ENCODE measurements at places on chromosomes 11 and 22.

GRCh38 chr22:22717664-22718063 lies 73.2 kb downstream of the GGTLC2 start:
- no peak for DNase-seq

GRCh38 chr22:27170491-27170890 lies 513.1 kb downstream of the MIAT start:
- DNase-seq: peak; percentile 10

DNA sequence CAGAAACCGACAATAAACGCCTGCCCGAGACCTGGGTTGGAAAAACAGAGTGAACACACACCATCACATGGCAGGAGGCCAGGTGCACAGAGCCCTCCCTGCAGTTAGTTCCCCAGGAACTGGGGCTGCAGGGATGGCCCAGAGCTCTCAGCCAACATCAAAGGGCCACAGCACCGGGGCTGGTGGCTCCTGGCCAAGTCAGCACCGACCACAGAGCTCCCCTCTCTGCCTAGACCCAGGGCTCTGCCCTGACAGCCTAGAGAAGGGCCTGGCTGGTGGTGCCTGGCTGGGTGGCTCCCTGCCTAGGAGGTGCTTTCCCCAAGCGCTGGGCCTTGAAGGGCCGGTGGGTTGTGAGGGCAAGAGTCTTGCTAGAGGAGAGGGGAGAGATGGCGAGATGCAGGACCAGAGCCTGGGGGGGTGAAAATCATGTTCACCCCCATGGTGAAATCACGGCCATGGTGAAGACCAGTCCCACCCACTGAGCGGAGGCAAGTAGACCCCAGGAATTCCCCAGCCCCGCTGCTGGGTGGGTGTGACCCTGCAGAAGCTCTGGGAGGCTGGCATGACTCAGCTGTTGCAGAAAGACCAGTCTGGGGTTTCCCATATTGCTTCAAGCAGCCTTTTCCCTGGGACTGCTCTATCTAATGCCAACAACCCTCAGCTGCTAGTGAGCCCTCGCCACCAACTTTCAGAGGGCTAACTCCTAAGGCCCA lies 7.2 kb upstream of the BID start:
- peak; percentile 50 for DNase-seq

DNA sequence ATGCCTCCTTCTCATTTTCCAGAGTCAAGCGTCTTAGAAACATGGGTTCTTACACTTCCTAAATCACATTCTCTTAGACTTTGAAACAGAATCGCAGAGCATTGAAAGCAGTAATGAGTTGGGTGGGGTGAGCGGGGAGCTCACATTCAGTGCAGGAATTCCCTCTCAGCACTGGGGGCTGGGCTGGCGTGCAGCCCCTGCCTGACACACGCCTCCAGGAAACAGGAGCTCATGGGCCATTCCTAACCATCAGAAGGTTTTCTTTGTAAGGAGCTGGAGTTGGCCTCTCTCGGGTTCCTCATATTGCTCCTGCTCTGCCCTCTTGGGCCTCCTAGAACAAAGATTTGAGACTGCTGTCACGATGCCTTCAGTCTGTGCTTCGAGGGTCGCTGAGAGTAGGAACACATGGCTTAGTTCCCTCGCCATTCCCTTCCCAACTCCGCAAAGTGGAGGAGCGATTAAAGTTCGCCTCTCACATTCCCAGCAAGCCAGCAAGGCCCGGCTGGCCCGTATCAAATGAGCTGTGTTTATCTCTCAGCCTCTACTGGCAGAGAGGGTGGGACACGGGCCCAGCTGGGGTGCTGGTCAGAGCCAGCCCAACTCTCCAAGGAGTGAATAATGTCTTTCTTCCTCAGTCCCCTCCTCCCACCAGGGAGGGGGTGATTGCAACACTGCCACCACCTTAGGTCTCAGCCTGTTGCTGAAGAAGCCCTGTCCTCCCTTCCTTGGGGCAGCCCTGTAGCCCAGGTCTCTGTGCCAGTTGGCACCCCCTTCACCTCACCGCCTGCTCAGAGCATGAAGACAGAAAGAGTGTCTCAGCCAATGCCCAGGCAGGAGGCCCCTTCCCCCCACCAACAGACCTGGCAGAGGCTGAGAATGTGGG lies 10.4 kb downstream of the CHRDL2 start:
- DNase-seq: peak; percentile 22

- DNase-seq: no peak
Measured at GRCh38 chr11:113896156-113896879, 8.3 kb upstream of the HTR3B start.

- DNase-seq: peak; percentile 69
Measured at GRCh38 chr11:16604794-16605388, 133.6 kb upstream of the C11orf58 start.

- DNase-seq: no peak
Measured at GRCh38 chr11:22559416-22559815, 66.2 kb downstream of the FANCF start.

DNA sequence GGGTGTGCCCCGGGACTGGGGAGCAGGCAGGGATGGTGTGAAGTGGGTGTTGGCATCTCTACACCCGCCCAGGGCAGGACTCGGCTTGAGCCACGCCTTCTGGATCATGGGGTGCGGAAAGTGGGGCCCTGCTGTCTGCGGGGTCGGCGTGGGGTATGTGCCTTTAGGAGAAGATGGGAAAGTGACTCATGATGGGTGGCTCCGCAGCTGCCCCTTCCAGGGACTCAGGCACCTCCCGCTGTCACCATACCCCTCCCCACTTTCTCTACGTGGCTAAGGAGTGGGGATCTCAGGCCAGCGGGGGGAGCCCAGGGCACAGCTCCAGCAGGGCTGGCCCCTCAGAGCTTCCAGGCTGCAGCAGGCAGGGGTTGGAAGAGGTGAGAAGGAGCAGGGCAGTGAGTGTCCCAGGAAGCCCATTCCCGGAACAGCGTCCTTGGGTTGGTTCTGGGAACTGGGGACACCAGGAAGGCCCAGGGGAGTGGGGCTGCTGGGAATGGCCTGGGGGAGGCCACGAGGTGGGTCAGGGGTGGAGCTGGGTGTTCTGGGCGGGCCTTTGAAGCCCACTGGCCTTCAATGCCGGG lies 102.9 kb upstream of the FGF3 start:
- DNase-seq: no peak

- DNase-seq: peak; percentile 84
Measured at GRCh38 chr11:13772223-13773046, 104.0 kb downstream of the FAR1 start.

GRCh38 chr11:133740963-133741362 lies 104.3 kb downstream of the SPATA19 start:
- DNase-seq: no peak

DNA sequence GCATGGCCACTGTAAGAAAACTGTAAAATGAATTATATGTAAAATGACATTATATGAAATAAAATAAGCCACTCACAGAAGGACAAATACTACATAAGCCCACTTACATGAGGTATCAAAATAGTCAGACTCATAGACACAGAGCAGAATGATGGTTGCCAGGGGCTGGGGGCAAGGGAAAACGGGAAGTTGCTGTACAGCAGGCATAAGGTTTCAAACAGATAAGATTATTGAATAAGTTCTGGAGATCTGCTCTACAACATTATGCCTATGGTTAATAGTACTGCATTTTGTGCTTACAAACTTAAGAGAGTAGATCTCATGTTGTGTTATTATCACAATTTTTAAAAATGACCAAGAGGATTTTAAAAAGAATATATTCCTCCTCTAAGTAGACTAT lies 32.7 kb upstream of the HEPHL1 start:
- no peak for DNase-seq

DNA sequence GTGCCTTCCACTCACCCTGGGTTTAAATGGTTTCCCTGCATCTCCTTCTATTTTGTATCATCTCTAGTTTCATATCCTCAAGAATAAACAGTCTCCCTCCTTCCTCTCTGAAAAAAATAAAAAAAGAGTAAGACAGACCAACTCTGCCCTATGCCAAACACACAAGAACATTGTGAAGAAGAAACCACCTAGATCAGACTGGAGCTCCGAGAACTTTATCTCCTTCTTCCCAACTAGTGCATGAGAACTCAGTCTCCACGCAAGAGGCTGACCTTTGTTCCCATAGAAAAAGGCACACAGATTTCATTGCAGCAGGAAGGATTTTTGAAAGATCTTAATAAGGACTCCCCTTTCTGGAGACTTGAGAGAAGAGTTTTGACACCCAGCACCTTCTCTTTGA lies 8.7 kb upstream of the PEX26 start:
- no peak for DNase-seq

- no peak for DNase-seq
Measured at GRCh38 chr11:112538534-112539280, 278.0 kb upstream of the PLET1 start.

- no peak for DNase-seq
Measured at GRCh38 chr11:44711787-44712608, 14.8 kb upstream of the TSPAN18 start.

- DNase-seq: no peak
Measured at GRCh38 chr11:70883973-70884623, 368.3 kb downstream of the SHANK2 start.

- no peak for DNase-seq
Measured at GRCh38 chr11:123519055-123519796, 89.2 kb downstream of the GRAMD1B start.

- DNase-seq: peak; percentile 19
Measured at GRCh38 chr11:118628861-118629549, 21.6 kb downstream of the PHLDB1 start.

GRCh38 chr22:38107692-38108515 lies 2.6 kb downstream of the BAIAP2L2 start:
- peak; percentile 55 for DNase-seq

DNA sequence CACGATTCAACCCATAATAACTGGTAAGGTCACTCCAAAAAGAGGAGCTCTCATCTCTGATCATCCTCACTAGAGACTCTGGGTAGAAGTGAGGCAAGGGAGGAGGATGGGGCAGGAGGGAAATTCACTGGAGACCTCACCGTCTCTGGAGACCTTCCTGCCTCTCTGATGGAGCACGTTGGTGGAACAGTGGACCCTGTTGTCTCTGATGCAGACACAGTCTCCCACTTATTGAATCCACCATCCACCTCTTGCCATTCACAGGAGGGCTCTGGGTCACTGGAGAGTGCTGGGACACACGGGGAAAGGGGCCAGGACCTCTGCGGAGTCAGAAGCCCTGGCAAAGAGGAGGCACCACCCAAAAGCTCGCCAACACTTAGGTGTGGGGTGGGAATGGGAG lies 137.6 kb upstream of the SEZ6L start:
- DNase-seq: no peak

GRCh38 chr11:83864412-83865057 lies 578.4 kb upstream of the CCDC90B start:
- no peak for DNase-seq

DNA sequence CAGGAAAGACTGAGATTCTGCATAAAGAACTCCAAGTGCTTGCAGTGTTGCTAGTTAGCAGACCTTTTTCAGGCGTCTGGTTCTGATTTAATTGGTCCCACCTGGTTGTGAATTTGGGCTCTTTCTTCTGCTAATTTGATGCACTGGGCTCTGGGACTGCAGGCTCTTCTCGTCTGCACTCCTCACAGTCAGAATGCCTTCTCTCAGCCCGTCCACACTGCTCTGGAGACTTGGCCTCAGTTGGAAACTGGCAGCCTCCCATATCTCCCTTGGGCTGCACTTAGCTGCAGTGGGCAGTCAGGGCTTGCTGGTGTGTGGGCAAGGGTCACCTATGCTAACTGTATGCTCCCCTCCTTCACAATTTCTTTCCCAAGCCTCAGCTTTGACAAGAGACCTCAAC lies 1.5 kb downstream of the TRIM6 start:
- DNase-seq: no peak

DNA sequence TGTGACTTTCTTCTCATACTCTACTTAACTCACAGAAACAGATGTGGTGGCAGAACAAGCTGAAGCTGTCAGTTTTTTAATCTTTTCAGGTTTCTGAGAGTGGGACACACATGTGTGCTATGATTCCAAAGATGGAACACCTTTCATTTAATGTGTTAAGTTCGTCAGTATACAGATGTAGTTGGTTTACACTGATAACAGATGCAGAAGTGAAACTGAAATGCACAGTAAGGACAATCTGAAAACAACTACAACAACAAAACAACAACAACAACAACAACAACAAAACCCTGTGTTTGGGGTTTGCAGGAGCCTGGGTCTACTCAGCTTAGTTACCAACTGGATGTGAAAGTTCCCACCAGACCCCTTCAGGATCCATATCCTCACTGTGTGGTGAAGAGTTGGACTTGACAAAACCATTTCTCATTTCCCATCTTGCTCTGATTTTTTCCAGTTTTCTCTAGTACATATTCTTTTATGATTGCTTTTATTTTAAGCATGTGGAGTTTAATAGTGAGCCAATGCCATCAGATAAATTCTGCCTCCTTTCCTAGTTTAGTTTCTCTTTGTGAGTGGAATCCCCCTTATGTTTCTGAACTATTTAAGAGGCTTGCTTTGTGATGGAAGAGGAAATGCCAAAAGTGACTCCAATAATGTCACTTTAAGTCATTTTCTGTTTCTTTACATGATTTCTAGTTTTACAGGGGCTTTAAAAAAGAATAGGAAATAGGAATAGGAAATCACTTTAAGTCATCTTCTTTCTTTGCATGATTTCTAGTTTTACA lies 47.8 kb downstream of the ARHGAP42 start:
- DNase-seq: no peak

DNA sequence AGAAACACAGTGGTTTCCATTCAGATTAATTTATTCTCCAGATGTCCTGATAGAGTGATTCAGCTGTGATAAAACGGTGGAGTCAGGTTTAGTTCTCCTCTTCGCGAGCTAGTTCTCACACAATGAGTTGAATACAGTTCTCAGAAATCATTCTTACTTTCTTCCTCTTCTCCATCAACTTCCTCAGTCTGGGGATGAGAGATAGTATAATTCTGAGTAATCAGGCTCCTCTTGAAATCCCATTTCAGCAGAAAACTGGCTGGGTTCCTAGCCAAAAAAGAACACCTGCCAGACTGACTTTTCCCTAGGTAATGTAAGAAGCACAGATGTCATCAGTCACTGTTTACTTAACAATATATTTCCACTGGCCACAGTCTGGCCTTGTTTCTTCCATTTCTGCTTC lies 76.7 kb downstream of the SVIP start:
- peak; percentile 51 for DNase-seq

GRCh38 chr11:2444821-2445745 lies at the start of gene KCNQ1:
Gene KCNQ1 (plus strand): TSS chr11:2445008. CDS start chr11:2445099, 91 bp downstream.
- DNase-seq: no peak

- no peak for DNase-seq
Measured at GRCh38 chr11:65883058-65883761, 3.6 kb downstream of the CTSW start.

DNA sequence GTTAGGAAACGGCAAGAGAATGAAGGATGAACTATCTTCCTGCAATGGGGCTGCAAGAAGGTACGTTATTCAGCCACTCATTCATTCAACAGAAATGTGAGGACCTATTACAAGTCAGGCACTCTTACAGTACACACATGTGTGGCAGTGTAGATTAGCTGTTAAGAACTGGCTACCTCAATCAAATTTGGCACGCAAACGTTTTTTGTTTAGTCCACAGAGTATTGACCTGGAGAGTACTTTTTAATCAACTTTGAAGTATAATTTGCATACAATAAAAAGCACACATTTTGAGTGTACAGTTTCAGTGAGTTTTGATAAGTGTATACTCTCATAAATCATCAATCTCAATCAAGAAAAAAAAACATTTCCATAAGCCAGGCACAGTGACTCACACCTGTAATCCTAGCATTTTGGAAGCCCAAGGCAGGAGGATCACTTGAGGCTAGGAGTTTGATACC lies 24.2 kb downstream of the MRTFA start:
- DNase-seq: no peak
